Suppressor macrophage (primary cell): ENCODE measurements at places on chromosomes 3 and 15.

DNA sequence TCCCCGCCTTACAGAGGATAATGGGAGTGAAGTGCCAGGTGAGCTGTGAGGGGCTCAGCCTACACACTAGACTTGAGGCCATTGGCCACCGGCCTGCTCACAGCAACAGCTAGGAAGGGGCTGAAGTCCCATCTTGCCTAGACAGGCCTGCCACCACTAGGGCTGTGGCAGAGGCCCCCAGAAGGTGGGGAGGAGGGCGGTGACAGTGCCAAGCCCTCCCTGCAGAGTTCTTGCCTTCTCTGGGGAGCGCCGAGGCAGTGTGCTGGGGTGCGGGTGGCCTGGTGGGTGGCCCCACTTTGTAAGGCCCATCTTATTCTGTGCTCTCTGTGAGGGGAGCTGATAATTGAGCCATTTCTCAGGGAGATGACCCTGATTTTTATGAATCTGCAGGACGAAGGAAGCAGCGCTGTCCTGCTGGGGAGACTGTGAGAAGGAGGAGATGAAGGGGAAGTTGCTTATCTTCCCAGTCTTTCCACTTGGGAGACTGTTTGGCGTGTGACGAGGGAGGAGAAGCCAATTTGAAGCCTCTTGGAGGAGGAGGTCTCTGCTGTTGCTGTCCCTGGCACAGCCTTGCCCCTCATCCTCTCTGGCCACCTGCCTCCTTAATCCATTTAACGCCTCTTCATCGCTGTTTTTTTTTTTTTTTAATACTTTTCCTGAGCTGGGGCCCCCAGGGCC is 104.3 kb downstream of the LINGO1 start:
- DNase-seq, result no peak

GRCh38 chr3:121431726-121432517 is 113.9 kb downstream of the POLQ start:
- DNase-seq, result peak; percentile 22

DNA sequence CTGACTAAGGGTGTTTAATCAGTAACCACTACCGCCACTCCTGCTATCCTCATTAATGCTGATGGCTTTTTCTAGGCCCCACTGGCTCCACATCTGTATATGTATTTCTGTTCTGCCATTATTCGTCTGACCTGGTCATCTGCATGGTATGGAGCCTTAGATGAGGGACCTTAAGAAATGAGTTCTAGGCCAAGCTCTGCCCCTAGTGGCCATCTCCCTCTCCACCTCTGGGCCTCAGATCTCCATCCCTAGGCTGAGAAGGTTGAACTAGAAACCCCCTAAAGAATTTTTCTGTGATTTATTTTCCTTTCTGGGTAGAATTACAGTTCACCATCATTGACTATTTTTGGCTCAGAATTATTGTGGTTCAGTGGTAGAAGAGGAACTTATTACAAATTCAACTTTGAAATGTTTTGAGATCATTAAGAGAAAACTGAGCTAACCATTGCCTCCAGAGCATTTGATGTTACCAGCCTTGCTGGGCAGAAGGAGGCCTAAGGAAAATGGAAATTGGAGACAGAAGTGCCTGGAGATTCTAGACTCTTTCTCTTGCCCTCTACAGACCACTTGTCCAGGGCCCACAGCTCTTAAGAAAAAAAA is 325.2 kb upstream of the NR2E3 start:
- no peak for DNase-seq

DNA sequence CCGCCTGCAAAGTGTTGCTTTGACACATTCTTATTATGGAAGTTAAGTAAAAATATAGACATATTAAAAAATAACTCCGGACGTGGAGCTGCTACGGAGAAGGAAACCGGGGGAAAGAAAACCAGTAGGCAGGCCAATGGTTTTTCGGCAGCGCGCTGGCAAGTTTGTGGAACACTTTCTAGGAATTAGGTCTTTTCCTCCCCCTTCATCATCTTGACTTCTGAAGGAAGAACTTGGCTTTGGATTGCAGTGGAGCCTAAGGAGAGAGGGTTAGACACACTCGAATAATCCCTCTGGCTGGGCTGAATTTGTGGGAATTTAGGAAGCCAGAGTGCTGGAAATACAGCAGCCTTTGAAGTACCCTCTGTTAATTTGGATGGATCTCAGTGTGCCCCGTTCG is 317 bp downstream of the ROBO2 start:
- DNase-seq, result no peak

GRCh38 chr3:124993466-124993865 is 58.9 kb upstream of the MUC13 start:
- DNase-seq, result no peak

DNA sequence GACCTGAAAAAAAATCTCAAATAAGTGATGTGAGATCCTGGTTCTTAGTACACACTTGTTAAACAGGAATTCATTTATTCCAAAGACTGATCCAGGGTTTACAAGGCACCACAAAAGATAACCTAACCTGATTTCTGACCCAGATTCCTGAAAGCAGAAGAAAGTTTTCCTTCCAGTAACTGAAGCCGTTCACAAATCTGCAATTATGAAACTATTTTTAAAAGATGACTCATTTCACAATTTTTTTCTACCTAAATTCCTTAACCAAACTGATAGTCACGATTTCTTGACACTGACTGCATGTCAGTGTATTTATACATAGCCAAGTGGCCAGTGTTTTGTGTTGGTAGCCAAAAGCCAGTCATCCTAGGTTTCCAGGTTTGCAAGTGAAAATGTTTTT is 17.1 kb downstream of the SLC9A9 start:
- DNase-seq, result no peak

DNA sequence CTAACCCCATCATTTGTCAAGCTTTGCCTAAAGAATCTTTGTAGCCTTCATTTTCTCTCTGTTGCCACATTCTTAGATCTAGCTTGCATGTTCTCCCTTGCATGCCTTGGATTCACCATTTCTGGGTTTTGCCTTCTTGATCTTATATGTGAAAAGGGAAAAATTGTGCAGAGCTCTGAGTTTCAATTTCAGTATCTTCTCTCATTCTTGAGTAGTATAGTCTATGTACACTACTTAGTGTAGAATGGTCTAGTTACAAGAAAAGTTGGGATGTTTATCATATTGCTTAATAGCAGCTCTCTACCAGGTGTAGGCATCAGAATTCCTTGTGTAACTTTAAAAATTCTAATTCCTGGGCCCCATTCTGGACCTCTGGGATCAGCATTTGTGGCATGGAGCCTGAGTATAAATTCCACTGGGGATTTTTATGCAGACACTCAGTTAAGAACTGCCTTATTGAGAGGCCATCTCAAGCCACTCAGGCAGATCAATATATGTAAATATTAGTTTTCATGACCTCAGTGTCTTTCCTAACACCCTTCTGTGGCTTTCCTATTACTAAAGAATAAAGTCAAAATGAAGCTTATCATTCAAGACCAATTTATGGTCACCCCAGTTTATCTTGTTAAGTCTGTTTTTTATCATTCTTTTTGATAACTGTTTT is 23.4 kb downstream of the GTF2E1 start:
- no peak for DNase-seq

DNA sequence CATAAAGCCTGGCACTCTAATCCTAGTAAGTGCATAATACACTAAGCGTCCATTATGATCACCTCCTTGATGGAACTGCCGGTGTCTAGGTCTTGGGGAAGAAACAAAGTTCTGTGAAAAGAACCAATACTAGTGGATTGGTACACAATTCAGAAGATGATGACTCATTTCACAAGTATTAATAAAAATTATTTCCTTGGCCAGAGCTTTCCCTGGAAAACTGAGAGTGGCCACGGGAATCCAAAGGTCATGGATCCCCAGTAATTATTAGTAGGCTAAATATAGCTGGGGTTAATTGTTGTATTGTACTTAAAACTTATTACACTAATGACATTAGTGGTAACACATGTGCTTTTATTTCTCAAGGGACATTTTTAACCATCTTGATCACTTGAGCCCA is 808.0 kb upstream of the NR2F2 start:
- DNase-seq, result no peak

- DNase-seq, result peak; percentile 29
These were observed 198.1 kb downstream of the MBNL1 start for GRCh38 chr3:152466784-152467183.

- DNase-seq, result no peak
These were observed 38.5 kb downstream of the EPHB1 start for GRCh38 chr3:134833453-134834163.

DNA sequence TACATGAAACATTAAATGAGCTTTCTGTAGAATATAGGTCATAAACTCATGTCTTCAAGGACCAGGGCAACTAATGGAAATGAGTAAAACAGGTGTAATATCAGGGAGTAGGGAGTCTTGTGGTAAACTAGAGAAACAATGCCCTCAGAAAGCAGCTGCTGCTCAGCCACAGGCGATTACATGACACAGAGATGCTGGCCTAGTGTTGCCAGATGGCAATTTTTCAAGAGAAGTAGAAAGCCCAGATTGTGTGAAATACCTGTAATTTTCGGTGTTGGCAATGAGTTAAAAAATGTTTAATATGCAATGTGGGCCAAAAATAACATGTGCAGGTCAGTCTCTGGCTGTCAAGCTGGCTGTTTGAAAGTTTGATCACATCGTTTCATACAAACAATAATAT is 23.4 kb downstream of the NCEH1 start:
- no peak for DNase-seq

DNA sequence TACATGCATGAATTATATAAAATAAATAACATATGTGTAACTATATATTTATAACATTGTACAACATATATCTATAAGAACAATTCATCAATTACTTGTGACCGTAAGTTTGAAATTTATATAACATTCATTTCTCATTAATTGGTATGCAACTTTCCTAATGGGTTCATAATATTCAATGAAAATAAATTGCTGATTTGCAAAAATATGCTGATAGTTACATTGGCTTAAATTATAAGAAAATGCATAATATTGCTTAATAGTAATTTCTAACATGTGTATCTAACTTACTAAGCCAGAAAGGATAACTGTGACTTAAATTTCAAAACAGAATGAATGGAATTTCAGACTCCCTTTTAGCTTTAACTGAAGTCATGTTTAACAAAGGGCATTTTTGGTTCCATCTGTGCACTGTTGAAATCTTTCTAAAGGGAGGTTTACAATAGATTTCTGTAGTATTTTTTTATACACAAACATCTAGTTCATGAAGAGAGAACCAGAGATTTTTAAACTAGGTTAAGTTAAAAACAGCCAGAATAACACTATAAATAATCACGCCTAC is 310.9 kb downstream of the TBC1D5 start:
- DNase-seq, result no peak

DNA sequence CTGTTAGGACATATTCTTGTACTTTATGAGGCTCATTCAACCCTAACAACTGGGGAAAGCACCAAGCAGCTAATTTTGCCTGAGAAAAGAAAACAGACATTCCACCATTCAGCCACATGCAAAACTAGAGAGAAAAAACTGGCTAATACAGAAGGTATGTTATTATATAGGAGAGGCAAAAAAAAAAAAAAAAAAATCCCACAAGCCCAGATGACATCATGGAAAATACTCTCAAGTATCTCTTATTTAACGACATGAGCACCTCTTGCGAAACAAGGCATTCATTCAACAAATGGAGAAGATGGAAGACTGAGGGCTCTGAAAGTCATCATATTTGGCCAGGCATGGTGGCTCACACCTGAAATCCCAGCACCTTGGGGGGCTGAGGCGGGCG is 61.5 kb downstream of the PRICKLE2 start:
- no peak for DNase-seq

GRCh38 chr15:96052572-96053030 is 277.9 kb upstream of the NR2F2 start:
- no peak for DNase-seq

DNA sequence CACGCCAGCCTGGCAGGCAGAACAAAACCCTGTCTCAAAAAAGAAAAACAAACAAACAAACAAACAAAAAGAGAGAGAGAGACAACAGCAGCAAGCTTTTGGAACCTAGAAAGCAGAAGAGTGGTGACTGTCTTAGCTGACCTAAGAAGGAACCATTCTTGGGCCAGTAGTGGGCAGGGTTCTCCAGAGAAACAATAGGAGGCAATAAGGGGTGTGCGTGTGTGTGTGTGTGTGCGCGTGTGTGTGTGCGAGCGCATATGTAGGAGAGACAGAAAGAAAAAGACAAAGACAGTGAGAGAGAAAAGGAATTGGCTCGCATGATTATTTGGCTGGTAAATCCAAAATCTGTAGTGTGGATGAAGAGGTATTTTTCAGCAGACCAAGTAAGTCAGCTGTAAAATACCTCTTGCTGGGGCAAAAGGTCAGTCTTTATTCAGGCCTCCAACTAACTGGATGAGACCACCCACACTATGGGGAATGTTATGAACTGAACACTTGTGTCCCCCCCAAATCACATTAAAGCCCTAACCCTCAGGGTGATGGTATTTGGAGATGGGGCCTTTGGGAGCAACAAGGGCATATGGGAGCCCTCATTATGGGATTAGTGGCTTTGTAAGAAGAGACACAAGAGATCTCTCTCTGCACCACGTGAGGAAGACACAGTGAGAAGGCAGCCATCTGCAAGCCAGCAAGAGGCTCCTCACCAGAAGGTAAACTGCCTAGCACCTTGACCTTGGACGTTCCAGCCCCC is 15.1 kb upstream of the BLM start:
- peak; percentile 79 for DNase-seq

DNA sequence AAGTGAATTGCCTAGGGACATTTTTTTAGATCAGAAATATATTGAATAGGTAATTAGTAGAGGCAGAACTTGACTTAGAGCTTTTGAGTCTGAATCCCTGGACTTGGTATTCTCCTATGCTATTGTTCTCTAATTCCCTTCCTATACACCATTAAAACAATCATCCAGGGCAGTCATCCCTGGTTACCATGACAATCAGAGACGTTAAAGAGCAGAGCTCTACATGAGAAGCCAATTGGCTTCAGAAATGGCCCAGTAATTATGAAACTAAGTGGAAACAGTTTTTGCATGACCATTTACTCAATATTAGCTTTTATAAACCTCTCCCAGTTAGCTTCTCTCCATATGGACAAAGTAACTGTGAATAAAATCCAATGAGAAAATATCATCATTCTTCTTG is 182.1 kb upstream of the TP63 start:
- no peak for DNase-seq

DNA sequence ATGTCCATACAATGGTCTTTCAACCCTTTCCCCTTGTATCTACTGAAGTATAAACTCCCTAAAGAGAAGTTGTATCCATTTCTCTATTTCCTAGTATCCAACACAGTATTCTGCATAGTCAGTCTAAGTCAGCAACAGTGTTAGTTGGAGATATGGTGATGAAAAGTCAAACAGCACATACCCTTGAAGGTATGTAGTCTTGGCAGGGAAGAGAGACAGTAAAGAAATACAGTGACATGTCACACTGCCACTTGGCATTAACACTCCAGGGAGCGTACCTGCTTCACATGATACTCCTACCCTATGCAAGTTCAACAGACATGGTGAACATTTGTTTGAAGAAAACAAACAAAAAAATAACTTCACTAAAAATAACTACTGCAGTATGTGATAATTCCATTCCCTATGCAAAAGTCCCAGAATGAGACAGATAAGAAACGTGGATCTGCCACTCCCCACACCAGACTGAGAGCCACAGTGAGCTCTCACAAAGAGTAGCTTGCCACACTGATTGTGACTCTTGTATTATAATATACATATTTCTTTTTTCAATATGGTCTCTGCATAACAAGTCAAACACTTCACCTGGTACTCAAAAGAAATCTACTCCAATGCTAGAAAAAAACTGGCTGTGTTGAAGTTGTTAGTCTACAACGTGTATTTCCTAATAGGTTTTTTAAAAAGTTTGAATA is 5.9 kb downstream of the PDCD10 start:
- no peak for DNase-seq

GRCh38 chr3:36317915-36318314 is 62.4 kb upstream of the STAC start:
- peak; percentile 0 for DNase-seq
